ENCODE measurements at places on chromosomes 2 and 18. TPM values are rescaled to one million over a fixed set of nuclear protein-coding genes. Genes with fewer than 3 reads are reported as not detected.

GRCh38 chr2:45288532-45289417 is 279.5 kb upstream of the SIX2 start:
- DNase-seq: no peak
- no peak overlapping the region for H3K4me3 ChIP-seq
- no peaks in the 10 kb centered on the region for H3K27me3 ChIP-seq
- H3K36me3 ChIP-seq: no peaks in the 10 kb centered on the region
- peak overlapping the region; percentile 42 for H3K27ac ChIP-seq

GRCh38 chr2:169828141-169828811 is 1.0 kb downstream of the UBR3 start:
- H3K4me1 ChIP-seq: peaks cover 29% of the 10 kb centered on the region
- DNase-seq: peak; percentile 35
- H3K27ac ChIP-seq: peak overlapping the region; percentile 66
- H3K36me3 ChIP-seq: peaks cover 43% of the 10 kb centered on the region

DNA sequence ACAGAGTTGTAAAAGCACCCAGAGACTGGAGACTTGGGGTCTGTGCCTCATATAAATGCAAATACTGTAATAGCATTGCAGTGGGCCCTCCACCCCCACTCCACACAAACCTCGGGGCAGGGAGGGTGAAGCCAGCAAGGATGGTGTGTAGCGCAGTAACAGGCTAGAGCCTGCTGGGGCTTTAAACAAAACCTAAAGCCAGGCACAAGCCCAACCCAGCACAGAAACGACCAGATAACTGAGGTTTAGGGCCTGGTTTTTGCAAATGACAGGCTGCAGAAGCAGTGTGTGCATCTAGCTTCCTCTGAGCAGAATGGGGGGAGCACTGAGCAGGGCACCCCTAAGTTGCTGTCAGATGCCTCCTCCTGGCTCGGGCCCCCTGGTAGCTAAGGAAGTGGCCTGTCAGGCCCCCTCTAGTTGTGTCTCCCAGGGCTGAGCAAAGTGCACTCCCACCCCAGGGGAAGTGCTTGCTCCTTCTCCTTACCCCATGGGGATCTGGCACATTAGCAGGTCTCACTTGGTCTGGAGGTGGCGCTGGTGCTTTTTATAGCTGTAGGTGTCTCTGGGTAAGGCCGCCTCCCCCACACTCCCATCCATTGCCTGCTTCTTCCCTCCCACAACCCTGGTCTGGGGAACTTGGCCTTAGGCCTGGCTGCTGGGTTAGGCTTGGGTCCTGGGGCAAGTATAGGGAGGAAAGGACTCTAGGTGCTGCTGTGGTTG is 135.1 kb downstream of the CELF4 start:
- no peak overlapping the region for H3K27ac ChIP-seq
- H3K27me3 ChIP-seq: peaks cover 42% of the 10 kb centered on the region
- H3K36me3 ChIP-seq: no peaks in the 10 kb centered on the region
- no peak for DNase-seq
- H3K4me3 ChIP-seq: no peak overlapping the region

GRCh38 chr2:197322724-197323720 is 12.4 kb upstream of the ANKRD44 start:
- no peak overlapping the region for H3K4me3 ChIP-seq
- no peak for DNase-seq
- no peaks in the 10 kb centered on the region for H3K27me3 ChIP-seq
- H3K27ac ChIP-seq: no peak overlapping the region

HRH4 gene
- 0.09 TPM for total RNA-seq

CD8B2 gene
- not detected for total RNA-seq

PSMA8 gene
- total RNA-seq: not detected

Data from Calu3 (cell line).